ENCODE measurements at places on chromosomes 16 and 17.

GRCh38 chr17:41664172-41664457, 24.6 kb upstream of the EIF1 start:
- DNase-seq, result no peak

GRCh38 chr17:31523862-31524730, 132.6 kb downstream of the RAB11FIP4 start:
- DNase-seq, result no peak

DNA sequence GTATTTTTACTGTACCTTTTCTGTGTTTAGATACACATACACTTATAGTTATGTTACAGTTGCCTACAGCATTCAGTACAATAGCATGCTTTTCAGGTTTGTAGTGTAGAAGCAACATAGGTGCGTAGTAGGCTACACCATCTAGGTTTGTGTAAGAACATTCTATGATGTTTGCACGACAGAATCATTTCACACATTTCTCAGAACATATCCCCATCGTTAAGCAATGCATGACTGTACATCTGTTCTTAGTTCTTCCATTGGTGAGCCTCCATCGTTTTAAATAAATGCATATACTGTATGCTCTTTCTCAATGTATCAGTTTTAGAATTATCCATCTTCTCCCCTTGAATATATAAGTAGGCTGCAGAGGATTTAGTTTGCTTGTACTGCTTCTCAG, 122.6 kb downstream of the PITPNC1 start:
- no peak for DNase-seq

GRCh38 chr17:68910789-68911431, 44.3 kb downstream of the ABCA8 start:
- DNase-seq, result no peak

DNA sequence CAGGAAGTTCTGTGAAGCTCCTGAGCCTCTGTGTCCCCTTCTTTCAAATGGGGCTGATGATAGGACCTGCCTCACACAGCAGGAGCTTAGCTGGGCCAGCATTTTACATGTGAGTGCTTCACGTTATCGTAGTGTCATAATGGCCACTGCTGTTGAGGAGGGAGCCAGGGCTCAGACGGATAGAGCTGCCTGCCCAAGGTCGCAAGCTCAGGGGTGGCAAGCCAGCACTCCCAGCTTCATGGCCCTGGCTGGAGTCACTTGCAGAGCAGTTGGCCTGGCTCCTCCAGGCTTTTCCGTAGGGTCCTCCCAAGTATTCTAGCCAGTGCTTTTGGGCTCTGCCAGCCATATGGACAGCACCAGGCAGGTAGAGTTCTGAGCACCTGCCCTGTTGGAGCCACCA, 115.1 kb downstream of the SOCS1 start:
- DNase-seq, result no peak

- no peak for DNase-seq
Measured at GRCh38 chr16:508884-509736, 18.4 kb upstream of the CAPN15 start.

DNA sequence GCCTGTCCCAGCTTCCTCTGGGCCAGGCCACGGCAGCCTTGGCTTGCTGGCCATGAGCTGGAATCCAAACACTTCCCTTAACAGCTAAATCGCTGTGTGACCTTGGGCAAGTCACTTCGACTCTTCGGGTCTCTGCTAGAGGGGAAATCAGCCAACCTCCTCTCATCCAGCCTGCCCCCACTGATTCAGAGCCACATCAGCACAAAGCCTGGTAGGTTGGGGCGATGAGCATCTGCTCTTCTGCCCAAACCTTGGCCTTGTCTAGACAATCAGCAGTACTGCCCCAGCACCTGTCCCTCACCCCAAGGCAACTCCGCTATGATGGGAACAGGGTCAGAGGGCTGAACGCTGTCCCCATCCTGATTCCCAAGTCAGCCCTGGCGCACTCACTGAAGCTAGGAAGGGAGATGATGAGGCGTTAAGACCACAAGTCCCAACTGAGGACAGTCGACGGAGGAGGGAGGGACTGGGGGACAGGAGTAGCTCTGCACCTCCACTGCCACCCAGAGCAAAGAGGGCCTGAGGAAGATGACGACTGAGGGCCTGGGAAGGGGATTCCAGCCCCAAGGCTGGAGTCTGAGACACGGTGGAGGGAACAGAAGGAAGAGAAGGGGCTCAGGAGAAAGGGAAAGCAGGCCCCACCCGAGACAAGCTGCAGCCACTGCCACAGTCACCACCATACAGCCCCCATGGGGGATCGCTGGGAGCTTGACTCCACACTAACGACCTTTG, 1.3 kb downstream of the CLUH start:
- no peak for DNase-seq

GRCh38 chr16:1494129-1494640, 1.0 kb downstream of the TELO2 start:
- no peak for DNase-seq

GRCh38 chr16:11354407-11354732, 9.1 kb downstream of the RMI2 start:
- DNase-seq, result no peak

GRCh38 chr17:17359271-17359670, 56.1 kb downstream of the NT5M start:
- DNase-seq, result no peak

DNA sequence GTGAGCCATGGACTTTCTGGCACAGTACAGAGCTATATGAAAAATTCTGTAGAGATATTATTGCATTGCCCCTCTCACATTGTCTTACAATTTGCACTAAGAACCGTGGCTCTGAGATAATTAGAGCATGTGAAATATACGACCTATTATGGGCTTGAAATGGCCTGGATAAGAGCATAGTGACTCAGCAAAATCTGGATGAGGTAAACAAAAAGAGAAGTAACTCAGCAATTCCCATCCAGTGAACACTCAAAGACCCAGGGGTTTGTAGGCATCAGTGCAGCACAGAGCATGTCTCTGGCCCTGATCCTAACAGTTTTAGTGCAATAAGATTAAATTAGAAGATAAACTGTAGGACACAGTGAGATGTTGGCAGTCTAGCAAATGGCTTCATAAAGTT, 317.2 kb upstream of the MYOCD start:
- DNase-seq, result no peak

- DNase-seq, result no peak
Measured at GRCh38 chr17:39972271-39972670, 8.3 kb upstream of the PSMD3 start.

DNA sequence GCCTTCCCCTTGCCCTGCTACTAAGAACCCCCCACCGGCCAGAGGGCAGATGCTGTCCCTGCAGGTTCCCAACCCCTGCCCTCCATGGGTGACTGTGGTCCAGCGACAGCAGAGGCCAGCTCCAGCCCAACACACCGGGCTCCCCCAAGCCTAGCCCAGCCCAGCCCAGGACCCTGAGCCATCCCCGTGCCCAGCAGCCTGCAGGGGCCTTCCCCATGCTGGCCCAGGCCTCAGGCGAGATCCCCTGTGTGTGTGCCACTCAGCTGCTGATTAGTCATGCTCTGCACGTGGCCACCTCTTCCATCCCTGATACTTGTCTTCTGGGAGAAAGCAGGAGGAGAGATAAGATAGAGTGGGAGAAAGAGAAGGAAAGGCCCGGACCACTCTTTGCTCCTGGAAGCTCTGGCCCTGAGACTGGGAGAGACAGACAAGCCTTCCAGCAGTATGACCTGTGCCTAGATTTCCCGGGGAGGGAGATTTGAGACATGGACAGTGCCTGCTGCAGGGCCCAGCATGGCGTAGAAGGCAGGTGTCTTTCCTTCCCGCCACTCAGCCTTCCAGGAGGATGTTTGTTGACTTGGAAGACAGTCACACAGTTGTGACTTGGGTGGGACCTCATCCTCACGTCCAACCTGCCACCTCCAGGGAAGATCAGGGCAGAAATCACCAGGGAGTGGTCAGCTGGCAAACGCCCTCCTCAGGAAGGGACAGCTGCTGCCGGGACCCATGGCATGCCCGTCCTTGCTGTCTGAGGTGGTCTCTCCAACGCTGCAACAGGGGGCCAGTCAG, 41.3 kb upstream of the RASD1 start:
- no peak for DNase-seq

GRCh38 chr16:1823821-1824220, 2.8 kb downstream of the HAGH start:
- DNase-seq, result no peak

DNA sequence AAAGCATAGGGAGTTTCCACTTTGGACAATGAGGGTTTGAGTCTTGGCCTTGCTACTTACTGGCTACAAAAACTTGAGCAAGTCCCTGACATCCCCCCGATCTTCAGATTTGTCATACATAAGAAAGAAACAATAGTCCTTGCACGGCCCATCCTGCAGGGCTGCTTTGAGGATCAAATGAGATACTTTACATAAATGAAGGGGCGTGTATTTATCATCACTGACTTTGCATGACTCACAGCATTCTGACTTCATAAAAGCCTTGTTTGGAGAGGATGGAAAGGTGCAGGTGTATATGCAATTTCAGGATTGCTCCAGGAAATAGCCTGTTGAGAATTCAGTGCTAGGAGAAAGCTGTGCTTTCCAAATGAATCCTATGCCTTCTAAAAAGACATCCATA, 465.0 kb upstream of the MAF start:
- no peak for DNase-seq

- DNase-seq, result no peak
Measured at GRCh38 chr16:58419241-58419990, 27.1 kb downstream of the GINS3 start.

DNA sequence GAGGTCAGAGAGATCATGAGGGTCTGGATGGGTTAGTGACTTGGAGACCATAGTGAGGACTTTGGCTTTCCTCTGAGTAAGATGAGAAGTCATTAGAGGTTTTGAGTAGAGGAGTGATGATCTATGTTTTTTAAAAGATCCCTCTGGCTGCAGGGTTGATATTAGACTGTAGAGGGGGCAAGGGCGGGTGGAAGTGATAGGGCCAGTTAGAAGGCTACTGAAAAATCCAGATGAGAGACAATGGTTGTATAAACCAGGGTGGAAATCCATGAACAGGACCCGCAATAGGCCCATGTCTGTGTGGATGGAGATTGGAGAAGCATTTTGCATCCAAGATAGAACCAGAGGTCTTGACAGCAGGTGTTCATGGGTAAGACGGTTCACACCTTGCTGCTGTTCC, 9.8 kb downstream of the ITGAL start:
- DNase-seq, result no peak

- DNase-seq, result no peak
Measured at GRCh38 chr17:15247891-15248529, 17.1 kb downstream of the PMP22 start.
